T-cell (primary cell): ENCODE measurements at places on chromosomes 7 and 10.

GRCh38 chr10:35452847-35453246 lies 116.5 kb downstream of the CCNY start:
- peaks cover 54% of the 10 kb centered on the region for H3K4me1 ChIP-seq
- no peak for DNase-seq
- no peaks in the 10 kb centered on the region for H3K27me3 ChIP-seq
- no peak overlapping the region for H3K27ac ChIP-seq
- no peaks in the 10 kb centered on the region for H3K36me3 ChIP-seq

- H3K27ac ChIP-seq: no peak overlapping the region
- H3K36me3 ChIP-seq: no peaks in the 10 kb centered on the region
- no peak for DNase-seq
- no peak overlapping the region for H3K4me3 ChIP-seq
Measured at GRCh38 chr7:72187179-72187578, 225.0 kb downstream of the CALN1 start.

DNA sequence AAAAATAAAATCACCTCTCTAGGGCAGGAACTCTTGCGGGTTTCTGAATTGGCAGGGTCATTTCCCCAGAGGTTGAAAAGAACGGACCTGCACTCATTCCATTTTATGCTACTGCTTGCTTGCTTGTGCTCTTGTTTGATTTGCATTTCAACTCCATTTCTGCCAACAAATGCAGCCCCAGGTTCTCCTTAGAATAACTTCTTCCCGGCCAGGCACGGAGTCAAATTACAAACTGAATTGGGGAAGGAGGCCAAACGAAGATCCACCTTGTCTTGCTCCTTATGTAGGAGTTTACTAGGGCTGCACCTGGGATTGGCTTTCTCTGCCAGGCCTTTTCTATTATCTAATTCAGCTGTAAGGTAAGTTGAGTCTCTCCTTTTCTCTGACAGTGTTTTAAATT lies 79.6 kb downstream of the HGF start:
- H3K4me1 ChIP-seq: no peaks in the 10 kb centered on the region
- no peak overlapping the region for H3K27ac ChIP-seq
- no peaks in the 10 kb centered on the region for H3K27me3 ChIP-seq
- no peak overlapping the region for H3K4me3 ChIP-seq
- no peaks in the 10 kb centered on the region for H3K36me3 ChIP-seq

DNA sequence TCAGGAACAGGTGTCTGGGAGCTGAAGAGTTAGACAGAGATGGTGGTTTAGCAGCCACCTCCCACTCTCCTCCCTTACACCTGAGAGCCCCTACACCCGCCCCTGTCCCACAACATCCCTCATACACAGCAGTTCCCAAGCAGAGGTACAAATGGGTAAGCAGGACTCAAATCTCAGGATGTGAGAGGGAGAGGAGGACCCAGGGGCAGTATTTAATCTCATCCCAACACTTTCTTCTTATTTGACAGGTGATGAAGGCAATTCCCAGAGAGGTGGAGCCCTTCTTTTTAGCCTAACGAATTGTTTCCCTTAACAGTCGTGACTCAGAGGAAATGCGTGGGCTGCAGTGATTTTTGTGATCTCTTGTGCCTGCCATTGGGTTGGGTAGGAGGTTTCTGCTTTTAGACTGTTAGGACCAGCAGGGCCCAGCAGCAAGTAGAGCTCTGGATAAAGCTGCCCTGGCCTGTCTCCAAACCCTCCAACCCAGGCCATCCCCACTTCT lies 191.3 kb downstream of the HECW1 start:
- no peaks in the 10 kb centered on the region for H3K36me3 ChIP-seq
- H3K4me3 ChIP-seq: no peak overlapping the region
- H3K27me3 ChIP-seq: peaks cover 23% of the 10 kb centered on the region
- no peak overlapping the region for H3K27ac ChIP-seq
- DNase-seq: no peak
- H3K4me1 ChIP-seq: peaks cover 5% of the 10 kb centered on the region

DNA sequence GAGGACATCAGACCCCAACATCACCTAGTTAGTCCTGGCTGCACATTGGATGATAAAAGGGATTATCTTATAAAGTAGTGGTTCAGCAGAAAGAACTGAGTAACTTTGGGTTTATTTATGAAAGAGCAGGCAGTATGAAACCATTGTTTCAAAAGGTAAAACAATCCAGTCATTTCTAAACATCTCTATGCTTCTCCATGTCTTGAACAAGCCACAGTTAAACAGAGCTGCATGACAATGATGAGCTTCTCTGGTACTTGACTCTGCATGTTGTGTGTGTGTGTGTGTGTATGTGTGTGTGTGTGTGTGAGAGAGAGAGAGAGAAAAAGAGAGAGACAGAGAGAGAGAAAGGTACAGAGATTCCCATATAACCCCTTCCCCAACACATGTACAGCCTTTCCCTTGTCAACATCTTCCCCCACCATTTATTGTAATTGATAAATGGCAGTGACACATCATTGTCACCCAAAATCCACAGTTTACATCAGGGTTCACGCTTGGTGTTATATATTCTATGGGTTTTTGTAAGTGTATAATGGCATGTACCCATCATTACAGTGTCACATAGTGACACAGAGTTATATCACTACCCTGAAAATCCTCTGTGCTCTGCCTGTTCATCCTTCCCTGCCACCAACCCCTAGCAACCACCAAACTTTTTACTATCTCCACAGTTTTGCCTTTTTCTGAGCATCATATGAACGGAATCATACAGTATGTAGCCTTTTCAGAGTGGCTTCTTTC lies 32.8 kb upstream of the SLC18A3 start:
- H3K4me1 ChIP-seq: no peaks in the 10 kb centered on the region
- no peak overlapping the region for H3K4me3 ChIP-seq
- H3K27me3 ChIP-seq: no peaks in the 10 kb centered on the region
- no peaks in the 10 kb centered on the region for H3K36me3 ChIP-seq
- DNase-seq: no peak

DNA sequence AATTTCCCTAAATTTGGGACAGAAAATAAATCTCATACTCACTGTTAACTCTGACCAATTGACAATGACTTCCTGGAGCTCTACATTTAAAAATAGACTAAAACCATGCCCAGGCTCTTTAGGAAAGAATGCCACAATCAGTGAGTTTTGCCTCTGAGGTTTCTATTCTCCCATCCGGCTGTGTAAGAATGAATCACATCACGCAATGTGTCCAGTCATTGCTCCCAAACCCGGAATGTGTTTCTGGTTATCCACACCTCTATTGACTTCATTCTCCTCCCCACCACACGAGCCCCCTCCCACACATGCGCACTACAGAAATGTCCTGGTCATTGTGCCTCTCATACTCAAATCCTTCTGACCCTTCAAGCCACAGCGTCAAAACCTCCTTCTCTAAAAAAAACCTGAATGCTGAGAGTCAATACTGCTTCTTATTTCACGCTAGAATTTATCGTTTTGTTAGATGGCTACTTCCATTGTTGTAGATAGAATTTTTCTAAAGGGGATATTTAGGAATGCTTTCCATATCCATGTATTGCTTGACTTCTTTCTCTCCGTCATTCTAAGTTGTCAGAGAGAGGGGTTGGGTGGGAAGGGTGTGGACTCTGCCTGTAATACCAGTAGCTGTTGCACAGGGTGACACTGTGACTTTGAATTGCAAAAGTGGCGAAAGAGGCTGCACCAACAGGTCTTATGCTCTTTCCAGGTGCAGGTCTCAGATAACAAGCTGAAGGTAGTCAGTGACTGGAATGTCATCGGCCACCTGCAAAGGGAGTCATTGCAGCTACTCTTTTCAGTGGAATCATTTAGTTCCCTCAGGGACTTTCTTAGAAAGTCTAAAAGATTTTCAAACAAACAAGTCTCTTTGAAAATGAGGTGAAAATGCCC lies 356.6 kb downstream of the PAXIP1 start:
- no peaks in the 10 kb centered on the region for H3K36me3 ChIP-seq
- no peak overlapping the region for H3K27ac ChIP-seq
- H3K4me1 ChIP-seq: no peaks in the 10 kb centered on the region
- no peaks in the 10 kb centered on the region for H3K27me3 ChIP-seq

- peak overlapping the region; percentile 59 for H3K27ac ChIP-seq
- no peaks in the 10 kb centered on the region for H3K36me3 ChIP-seq
- peaks cover 9% of the 10 kb centered on the region for H3K4me1 ChIP-seq
- no peak overlapping the region for H3K4me3 ChIP-seq
Measured at GRCh38 chr10:30456266-30456665, 22.3 kb downstream of the MAP3K8 start.

DNA sequence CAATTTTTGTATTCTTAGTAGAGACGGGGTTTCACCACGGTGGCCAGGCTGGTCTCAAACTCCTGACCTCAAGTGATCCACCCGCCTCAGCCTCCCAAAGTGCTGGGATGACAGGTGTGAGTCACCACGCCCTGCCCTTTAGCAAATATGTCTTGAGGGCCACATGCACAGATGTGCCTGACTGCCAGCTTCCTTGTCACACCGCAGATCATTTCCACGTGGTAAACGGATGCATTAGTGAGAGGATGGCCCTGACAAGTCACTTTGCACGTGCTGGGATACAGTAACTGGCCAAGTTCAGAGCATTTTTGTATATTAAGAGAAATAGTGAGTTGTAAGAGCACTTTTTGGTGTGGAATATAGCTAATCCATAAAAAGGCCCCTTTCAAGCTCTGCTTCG lies 44.3 kb upstream of the FAM180A start:
- no peak for DNase-seq
- peaks cover 10% of the 10 kb centered on the region for H3K27me3 ChIP-seq
- no peaks in the 10 kb centered on the region for H3K36me3 ChIP-seq
- no peak overlapping the region for H3K27ac ChIP-seq
